ENCODE measurements at places on chromosomes 12 and 14. TPM values are rescaled to one million over a fixed set of nuclear protein-coding genes. Genes with fewer than 3 reads are reported as not detected.

The CPNE6 gene
- not detected for total RNA-seq

GRCh38 chr12:112179341-112179740, 54.0 kb downstream of the TRAFD1 start:
- no peak for DNase-seq

The GNG2 gene
- 2.1 TPM for total RNA-seq

DNA sequence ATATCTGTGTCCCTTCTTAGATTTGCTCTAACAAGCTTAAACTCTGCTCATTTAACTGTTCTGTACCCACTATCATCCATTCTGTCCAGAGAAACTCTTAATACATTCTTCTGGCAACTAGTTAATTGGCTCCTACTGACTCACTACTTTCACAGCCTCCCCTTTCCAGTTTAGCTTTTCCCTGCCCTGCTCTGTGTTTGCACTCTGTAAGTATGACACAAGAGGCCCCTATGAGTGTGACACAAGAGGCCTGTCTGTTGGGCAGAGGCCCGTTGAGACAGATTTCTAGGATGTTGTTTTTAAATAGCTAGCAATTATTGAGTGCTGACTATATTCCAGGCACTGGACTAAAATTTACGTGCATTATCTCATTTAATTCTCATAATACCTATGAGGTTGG, 246.0 kb upstream of the DAAM1 start:
- no peak for DNase-seq

The SERPINA12 gene
- not detected for total RNA-seq

DNA sequence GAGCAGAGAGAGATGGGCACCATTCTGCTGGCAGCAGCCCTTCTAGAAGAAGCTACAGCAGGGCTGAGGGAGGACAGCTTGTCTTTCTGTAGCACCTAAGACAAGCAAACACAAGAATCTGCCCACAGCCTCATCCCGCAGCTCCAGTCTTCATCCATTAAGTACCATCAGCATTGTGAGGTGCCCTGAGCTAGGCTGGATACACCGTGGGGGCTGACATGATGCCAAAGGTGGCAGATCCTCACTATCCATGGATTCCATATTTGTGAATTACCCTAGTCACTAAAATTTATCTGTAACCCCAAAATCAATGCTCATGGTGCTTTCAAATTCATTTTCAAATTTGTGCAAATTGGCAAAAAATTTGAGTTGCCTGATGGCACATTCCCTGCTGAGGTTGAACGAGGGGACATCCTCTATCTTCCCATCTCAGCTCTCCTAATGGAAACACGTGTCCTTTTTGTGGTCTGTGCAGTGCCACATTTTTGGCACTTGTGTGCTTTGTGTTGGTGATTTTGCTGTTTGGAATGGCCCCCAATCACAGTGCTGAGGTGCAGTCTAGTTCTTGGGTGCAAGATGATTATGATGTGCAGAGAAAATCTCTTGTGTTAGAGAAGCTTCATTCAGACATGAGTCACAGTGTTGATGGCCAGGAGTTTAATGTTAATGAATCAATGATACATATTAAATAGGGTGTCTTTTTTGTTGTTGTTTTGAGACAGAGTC, 7.0 kb downstream of the PITPNM2 start:
- no peak for DNase-seq

The CKB gene
- 42.8 TPM for total RNA-seq

Measured in esophagus squamous epithelium (tissue), 5 donors.